NCI-H526 treated with DMSO at 0.1 percent for 48 hours (cell line): ENCODE measurements at places on chromosomes 2 and 18.

- DNase-seq = no peak
These were observed 30.8 kb upstream of the HPCAL1 start for GRCh38 chr2:10271946-10272345.

GRCh38 chr2:137969876-137970275 lies 5.6 kb downstream of the HNMT start:
- DNase-seq = no peak

DNA sequence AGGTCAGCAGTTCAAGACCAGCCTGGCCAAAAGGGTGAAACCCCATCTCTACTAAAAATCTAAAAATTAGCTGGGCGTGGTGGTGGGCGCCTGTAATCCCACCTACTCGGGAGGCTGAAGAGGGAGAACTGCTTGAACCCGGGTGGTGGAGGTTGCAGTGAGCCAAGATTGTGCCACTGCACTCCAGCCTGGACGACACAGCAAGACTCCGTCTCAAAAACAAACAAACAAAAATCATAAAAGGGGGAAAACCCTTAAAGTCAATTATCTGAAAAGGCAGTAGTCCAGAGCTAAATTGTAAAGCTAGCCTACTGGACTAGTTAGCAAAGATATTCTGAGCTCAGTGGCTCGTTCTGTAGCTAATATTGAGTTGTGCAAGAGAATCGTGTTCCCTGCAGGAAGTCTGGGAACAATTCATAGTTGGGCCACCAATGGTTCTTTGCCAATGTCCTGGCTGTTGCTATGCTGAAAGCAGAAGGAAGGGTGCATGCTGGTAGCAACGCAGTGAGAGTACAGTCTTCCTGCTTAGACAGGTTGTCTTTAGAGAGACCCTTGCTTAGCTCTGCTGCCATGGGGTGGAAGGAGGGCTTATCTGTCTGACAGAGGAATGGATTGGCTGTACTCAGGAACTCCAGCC lies 4.3 kb downstream of the TGOLN2 start:
- no peak for DNase-seq

DNA sequence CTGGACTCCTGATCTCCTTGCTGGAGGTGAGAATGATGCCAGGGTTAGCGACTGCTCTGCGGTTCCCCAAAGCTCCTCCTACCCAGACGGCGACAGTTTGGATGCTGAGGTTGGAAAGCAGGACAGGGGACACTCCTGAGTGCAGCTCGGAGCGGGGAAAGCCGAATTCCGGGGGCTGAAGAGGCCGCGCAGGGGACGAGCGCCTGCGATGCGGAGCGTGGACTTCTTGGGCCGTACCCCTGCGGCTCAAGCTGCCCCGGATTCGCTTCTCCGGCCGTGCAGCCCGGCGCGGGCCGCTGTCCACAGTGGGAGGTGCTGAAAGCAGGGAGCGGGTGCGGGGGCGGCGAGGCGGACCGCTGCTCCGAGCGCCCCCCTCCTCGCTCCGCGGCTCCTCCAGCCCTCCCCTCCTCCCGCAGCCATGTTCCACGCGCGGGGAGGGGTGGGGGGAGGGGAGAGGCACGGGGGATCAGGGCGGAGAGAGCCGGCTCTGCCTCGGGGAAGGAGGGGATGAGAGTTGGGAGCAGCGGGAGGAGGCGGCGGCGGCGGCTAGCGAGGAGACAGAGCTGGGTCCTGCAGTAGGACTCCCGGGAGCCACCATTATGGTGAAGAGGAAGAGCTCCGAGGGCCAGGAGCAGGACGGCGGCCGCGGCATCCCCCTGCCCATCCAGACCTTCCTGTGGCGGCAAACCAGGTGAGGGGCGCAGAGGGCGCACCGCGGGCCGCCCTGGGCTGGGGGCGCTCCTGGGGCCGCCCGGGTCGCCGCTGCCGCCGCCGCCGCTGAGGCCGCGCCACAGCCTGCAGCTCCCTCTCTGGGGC lies at the start of gene UNC80:
TSS of gene UNC80 (plus strand) at position 359 of the 816 bp plus-strand sequence. CDS start at position 600, 241 bp downstream.
- peak; percentile 54 for DNase-seq

GRCh38 chr18:48215876-48216638 lies 193.1 kb downstream of the ZBTB7C start:
- no peak for DNase-seq

- DNase-seq = no peak
These were observed 153.8 kb downstream of the MAP2 start for GRCh38 chr2:209577376-209578357.

DNA sequence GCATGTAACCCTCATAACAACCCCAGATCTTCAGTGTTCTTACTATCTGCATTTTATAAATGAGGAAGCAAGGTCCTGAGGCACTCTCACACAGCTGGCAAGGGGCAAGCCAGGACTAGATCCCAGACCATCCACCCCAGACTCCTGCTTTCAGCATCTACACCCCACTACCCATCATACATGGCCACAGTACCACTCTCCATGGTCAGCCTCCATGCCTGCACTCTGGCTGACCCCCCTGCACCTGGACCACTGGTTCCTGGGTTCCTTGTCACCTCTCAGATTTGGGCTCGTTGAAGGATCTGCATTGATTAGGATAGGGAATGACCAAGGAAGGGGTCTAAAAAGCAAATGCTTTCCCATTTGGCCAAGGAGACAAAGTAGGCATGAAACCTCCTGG lies 36.0 kb upstream of the TEX51 start:
- no peak for DNase-seq
